ENCODE measurements at places on chromosomes 7 and 10. TPM values are rescaled to one million over a fixed set of nuclear protein-coding genes. Genes with fewer than 3 reads are reported as not detected.
A peak's percentile ranks its signal among the peaks of the same experiment; 100 is the strongest.

DNA sequence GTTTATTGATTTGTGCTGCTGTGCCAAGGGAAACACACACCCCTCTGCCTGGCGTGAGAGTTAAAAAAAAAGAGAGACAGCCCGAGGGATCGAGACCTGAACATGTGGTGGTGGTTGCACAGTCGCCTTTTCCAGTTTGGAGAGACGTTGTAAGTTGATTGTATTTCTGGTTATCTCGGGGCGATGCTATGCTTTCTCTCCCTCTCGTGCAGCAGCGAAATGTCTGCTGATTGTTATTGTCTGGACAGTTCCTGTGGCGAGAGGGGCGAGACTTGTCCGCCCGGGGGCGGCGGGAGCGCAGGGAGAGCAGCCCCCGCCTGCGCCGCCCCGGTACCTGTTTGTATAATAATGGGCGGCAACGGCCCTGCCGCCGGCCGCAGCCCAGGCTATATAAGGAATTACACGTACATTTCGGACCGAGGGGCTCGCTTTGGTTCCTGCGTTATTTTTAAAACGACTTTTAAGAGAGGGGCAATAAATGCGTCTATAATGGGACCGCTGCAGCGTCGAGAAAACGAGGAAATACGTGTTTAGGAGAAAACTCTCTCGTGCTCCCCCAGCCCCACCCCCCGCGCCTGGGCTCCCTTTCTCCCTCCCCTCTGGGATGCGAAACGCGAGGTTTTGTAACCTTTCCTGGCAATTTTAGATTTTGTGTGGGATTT lies 1.7 kb downstream of the ZEB1 start:
- H3K36me3 ChIP-seq, result no peaks in the 10 kb centered on the region
- peak overlapping the region; percentile 96 for H3K4me3 ChIP-seq
- peaks cover 3% of the 10 kb centered on the region for H3K27me3 ChIP-seq
- no peak for DNase-seq
- H3K27ac ChIP-seq, result peak overlapping the region; percentile 50

- no peak overlapping the region for H3K27ac ChIP-seq
- no peak overlapping the region for H3K4me3 ChIP-seq
- H3K27me3 ChIP-seq, result no peaks in the 10 kb centered on the region
Observed at GRCh38 chr10:6320320-6321010, 117.7 kb downstream of the PFKFB3 start.

DNA sequence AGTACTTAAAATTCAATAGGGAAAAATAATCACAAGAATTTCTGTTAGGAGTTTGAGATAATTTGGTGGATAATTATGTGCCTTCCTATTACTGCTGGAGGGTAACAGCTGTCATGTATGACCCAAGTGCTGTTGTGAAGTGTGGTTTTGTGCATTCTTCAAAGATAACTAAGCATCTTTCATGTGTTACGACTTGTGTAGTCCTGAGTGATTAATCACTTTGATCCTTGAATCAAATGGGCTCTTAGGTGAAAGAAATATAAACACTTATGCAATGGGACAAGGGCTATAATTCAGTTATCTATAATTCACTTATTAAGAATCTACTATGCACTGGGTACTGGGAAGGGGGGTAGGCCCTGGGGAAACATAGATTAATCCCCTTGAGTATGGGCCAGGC lies 89.0 kb downstream of the CH25H start:
- H3K4me3 ChIP-seq, result no peak overlapping the region
- DNase-seq, result no peak
- H3K4me1 ChIP-seq, result no peaks in the 10 kb centered on the region
- no peak overlapping the region for H3K27ac ChIP-seq
- peaks cover 29% of the 10 kb centered on the region for H3K27me3 ChIP-seq
- H3K36me3 ChIP-seq, result peaks cover 4% of the 10 kb centered on the region

- H3K4me1 ChIP-seq, result no peaks in the 10 kb centered on the region
- H3K27ac ChIP-seq, result no peak overlapping the region
- no peaks in the 10 kb centered on the region for H3K36me3 ChIP-seq
- no peaks in the 10 kb centered on the region for H3K27me3 ChIP-seq
- DNase-seq, result no peak
Observed at GRCh38 chr7:73972614-73973013, 55.4 kb upstream of the ELN start.

PRTFDC1 gene
- total RNA-seq, result 0.69 TPM

DNA sequence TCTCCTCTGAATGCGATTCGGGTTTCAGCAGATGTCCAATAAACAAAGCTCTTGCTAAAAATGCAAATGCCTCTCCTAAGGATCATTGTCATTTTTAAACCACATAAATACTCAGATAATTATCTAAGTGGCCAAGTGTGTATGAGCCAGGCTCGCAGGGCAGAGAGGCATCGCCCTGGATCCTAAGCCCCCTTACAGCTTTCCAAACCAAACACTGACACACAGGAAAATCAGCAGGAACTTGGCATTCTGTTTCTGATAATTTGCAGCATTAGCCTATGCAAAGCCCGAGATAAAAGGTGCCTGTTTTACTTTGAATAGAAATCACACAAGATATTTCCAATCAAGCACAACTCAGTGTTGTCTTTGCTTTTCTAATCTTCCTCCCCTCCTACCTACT lies 134.4 kb downstream of the ABCA13 start:
- H3K36me3 ChIP-seq, result no peaks in the 10 kb centered on the region
- peaks cover 12% of the 10 kb centered on the region for H3K27me3 ChIP-seq
- H3K4me1 ChIP-seq, result no peaks in the 10 kb centered on the region
- no peak overlapping the region for H3K4me3 ChIP-seq

HOGA1 gene
- not detected for total RNA-seq

ELAPOR2 gene
- 0.56 TPM for total RNA-seq

DNA sequence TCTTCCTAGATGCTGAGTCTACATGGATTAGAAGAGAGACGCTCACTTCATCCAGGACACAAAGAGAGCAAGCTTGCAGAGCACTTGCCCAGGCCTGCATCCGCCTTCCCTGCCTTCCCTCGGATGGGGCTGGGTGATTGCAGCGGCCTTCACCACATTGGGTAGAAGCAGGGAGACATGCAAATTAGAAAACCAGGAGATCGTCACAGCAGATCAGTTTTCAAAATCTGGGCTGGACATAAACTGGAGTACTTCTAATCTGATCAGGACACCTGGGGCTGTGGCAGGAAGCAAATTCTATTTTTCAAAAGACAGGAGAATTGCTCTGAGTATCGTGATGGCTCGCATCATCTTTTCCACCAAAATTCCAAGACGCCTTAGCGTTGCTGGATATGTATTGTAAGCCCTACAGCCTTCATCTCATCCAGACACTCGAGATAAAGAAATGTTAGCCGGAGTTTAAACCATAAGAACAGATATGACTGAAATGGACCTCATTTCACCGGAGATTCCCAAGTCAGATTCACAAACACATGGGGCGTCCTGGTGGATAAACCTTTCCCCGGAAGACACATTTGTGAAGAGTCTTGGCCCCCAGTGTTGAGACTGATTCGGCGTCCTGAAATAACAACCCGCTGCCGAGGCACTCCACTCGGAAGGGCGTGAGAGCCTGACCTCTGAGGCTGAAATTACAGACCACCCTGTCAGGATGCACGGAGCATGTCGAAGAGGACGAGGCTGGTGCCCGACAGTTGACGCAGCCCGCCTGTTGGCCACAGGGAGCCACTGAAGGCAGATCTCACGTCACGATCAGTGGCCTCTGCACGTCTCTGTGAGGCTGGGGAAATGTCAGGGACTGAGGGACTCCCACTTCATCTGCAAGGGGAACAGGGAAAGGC lies 91.2 kb upstream of the PARD3 start:
- no peak overlapping the region for H3K4me3 ChIP-seq
- DNase-seq, result no peak
- no peak overlapping the region for H3K27ac ChIP-seq

CYP2C9 gene
- not detected for total RNA-seq

TNS3 gene
- total RNA-seq, result 0.50 TPM

DNA sequence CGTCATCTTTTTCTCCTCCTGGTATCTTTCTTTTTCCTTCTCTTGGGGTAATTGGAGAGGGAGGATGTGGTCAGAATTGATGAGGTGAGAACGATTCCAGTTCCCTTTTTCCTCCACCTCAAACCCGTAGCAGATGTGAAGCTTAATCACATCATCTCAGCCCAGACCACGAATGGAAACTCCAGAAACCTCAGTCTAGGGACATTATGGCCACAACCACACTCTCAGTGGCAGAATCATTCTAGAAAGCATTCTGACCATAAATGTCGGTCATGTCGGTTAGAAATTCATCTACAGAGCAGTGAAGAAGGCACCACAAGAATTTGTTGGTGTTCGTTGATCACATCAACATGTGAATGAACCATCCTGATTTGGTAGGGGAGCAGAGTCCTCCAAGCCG lies 78.7 kb downstream of the GATA3 start:
- H3K27me3 ChIP-seq, result peaks cover 15% of the 10 kb centered on the region
- peak overlapping the region; percentile 22 for H3K27ac ChIP-seq
- H3K4me3 ChIP-seq, result peak overlapping the region; percentile 50
- peaks cover 47% of the 10 kb centered on the region for H3K4me1 ChIP-seq
- DNase-seq, result no peak

- no peaks in the 10 kb centered on the region for H3K27me3 ChIP-seq
- no peak overlapping the region for H3K27ac ChIP-seq
- H3K4me1 ChIP-seq, result peaks cover 8% of the 10 kb centered on the region
- peaks cover 6% of the 10 kb centered on the region for H3K36me3 ChIP-seq
- no peak for DNase-seq
Observed at GRCh38 chr7:17090751-17091150, 207.7 kb upstream of the AHR start.

PRPS1L1 gene
- not detected for total RNA-seq

ZNF138 gene
- 7.2 TPM for total RNA-seq

GRCh38 chr7:157499121-157499834 lies 162.5 kb downstream of the DNAJB6 start:
- peaks cover 22% of the 10 kb centered on the region for H3K4me1 ChIP-seq
- no peak for DNase-seq
- H3K36me3 ChIP-seq, result no peaks in the 10 kb centered on the region
- no peak overlapping the region for H3K4me3 ChIP-seq
- H3K27ac ChIP-seq, result no peak overlapping the region

- no peaks in the 10 kb centered on the region for H3K4me1 ChIP-seq
- no peaks in the 10 kb centered on the region for H3K36me3 ChIP-seq
- peaks cover 8% of the 10 kb centered on the region for H3K27me3 ChIP-seq
- H3K4me3 ChIP-seq, result no peak overlapping the region
- peak; percentile 25 for DNase-seq
- H3K27ac ChIP-seq, result no peak overlapping the region
Observed at GRCh38 chr10:124296813-124297788, 121.6 kb downstream of the OAT start.

- H3K27me3 ChIP-seq, result peaks cover 16% of the 10 kb centered on the region
- H3K4me3 ChIP-seq, result peak overlapping the region; percentile 77
- DNase-seq, result no peak
- no peaks in the 10 kb centered on the region for H3K36me3 ChIP-seq
- H3K27ac ChIP-seq, result no peak overlapping the region
- H3K4me1 ChIP-seq, result peaks cover 12% of the 10 kb centered on the region
Observed at GRCh38 chr10:133241501-133242205, 4.0 kb downstream of the VENTX start.

GRCh38 chr7:158445421-158446175 lies 142.0 kb downstream of the PTPRN2 start:
- H3K4me3 ChIP-seq, result no peak overlapping the region
- no peaks in the 10 kb centered on the region for H3K36me3 ChIP-seq
- no peak overlapping the region for H3K27ac ChIP-seq
- H3K4me1 ChIP-seq, result no peaks in the 10 kb centered on the region
- no peak for DNase-seq
- no peaks in the 10 kb centered on the region for H3K27me3 ChIP-seq

GRCh38 chr10:36358736-36359135 lies 716.6 kb upstream of the FZD8 start:
- H3K36me3 ChIP-seq, result no peaks in the 10 kb centered on the region
- H3K4me3 ChIP-seq, result no peak overlapping the region
- DNase-seq, result no peak
- no peak overlapping the region for H3K27ac ChIP-seq
- no peaks in the 10 kb centered on the region for H3K27me3 ChIP-seq
- no peaks in the 10 kb centered on the region for H3K4me1 ChIP-seq

- peaks cover 37% of the 10 kb centered on the region for H3K4me1 ChIP-seq
- DNase-seq, result no peak
- no peaks in the 10 kb centered on the region for H3K27me3 ChIP-seq
- no peaks in the 10 kb centered on the region for H3K36me3 ChIP-seq
- H3K4me3 ChIP-seq, result no peak overlapping the region
- no peak overlapping the region for H3K27ac ChIP-seq
Observed at GRCh38 chr10:45553613-45554012, 119.0 kb downstream of the ZFAND4 start.

MSS51 gene
- 8.5 TPM for total RNA-seq

SFTPA1 gene
- total RNA-seq, result not detected

- H3K36me3 ChIP-seq, result peaks cover 5% of the 10 kb centered on the region
- DNase-seq, result no peak
- H3K4me3 ChIP-seq, result no peak overlapping the region
- H3K27ac ChIP-seq, result no peak overlapping the region
- peaks cover 2% of the 10 kb centered on the region for H3K4me1 ChIP-seq
- H3K27me3 ChIP-seq, result peaks cover 2% of the 10 kb centered on the region
Observed at GRCh38 chr7:2794836-2795636, 49.1 kb downstream of the GNA12 start.

GRCh38 chr7:144997512-144997911 lies 161.7 kb upstream of the TPK1 start:
- peaks cover 14% of the 10 kb centered on the region for H3K36me3 ChIP-seq
- H3K4me3 ChIP-seq, result no peak overlapping the region
- no peaks in the 10 kb centered on the region for H3K27me3 ChIP-seq
- H3K27ac ChIP-seq, result no peak overlapping the region

GRCh38 chr7:143436325-143436946 lies 6.8 kb upstream of the TAS2R60 start:
- H3K4me1 ChIP-seq, result peaks cover 2% of the 10 kb centered on the region
- H3K27ac ChIP-seq, result no peak overlapping the region
- DNase-seq, result no peak
- peaks cover 25% of the 10 kb centered on the region for H3K27me3 ChIP-seq
- H3K36me3 ChIP-seq, result no peaks in the 10 kb centered on the region

- no peak for DNase-seq
- H3K4me1 ChIP-seq, result peaks cover 14% of the 10 kb centered on the region
- no peak overlapping the region for H3K27ac ChIP-seq
- H3K27me3 ChIP-seq, result no peaks in the 10 kb centered on the region
- no peaks in the 10 kb centered on the region for H3K36me3 ChIP-seq
- H3K4me3 ChIP-seq, result no peak overlapping the region
Observed at GRCh38 chr10:3568392-3568791, 216.6 kb downstream of the KLF6 start.

- no peaks in the 10 kb centered on the region for H3K36me3 ChIP-seq
- H3K4me3 ChIP-seq, result peak overlapping the region; percentile 99
- H3K27me3 ChIP-seq, result no peaks in the 10 kb centered on the region
- no peak for DNase-seq
Observed at GRCh38 chr10:130109796-130110245, 809 bp downstream of the C10orf143 start.

CUBN gene
- 1.6 TPM for total RNA-seq

RPEL1 gene
- total RNA-seq, result not detected

ADAM8 gene
- 211 TPM for total RNA-seq

- no peak overlapping the region for H3K4me3 ChIP-seq
- no peaks in the 10 kb centered on the region for H3K27me3 ChIP-seq
- H3K4me1 ChIP-seq, result no peaks in the 10 kb centered on the region
- H3K27ac ChIP-seq, result no peak overlapping the region
- H3K36me3 ChIP-seq, result no peaks in the 10 kb centered on the region
Observed at GRCh38 chr10:46560952-46561351, 4.5 kb upstream of the GPRIN2 start.

C10orf53 gene
- not detected for total RNA-seq

CRYGN gene
- total RNA-seq, result not detected

All from natural killer cell treated with Interleukin-12 subunit alpha and Interleukin-12 subunit beta and Interleukin-15 and Interleukin-18, amount 100 ng/mL, for 72 hours (primary cell).